ENCODE measurements at places on chromosomes 4 and X.

GRCh38 chrX:119655125-119655524, 37.8 kb downstream of the SEPTIN6 start:
- DNase-seq, result no peak

DNA sequence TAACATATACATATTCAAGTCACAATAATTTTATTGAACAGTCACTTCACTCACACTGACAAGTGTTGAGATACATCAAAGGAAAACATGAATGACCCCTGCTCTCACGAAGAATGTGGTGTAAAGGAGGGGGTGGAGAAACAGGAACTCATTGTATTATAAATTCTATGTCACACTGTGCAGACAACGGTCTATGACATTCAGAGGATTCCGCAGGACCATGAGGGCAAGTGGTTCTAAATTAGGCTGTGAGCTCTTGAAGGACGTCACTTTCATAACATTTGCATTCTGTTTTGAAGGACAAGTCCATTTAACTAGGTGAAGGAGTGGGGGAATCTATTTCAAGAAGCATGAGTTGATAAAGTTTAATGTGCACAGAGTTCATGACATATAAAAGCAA, 415.2 kb upstream of the HS3ST1 start:
- DNase-seq, result no peak

GRCh38 chrX:39772057-39772832, 325.5 kb downstream of the BCOR start:
- DNase-seq, result no peak

- DNase-seq, result no peak
Observed at GRCh38 chr4:47598896-47599295, 113.8 kb downstream of the ATP10D start.

- no peak for DNase-seq
Observed at GRCh38 chr4:186900232-186900900, 176.7 kb upstream of the FAT1 start.

GRCh38 chr4:94960708-94961107, 203.0 kb downstream of the BMPR1B start:
- DNase-seq, result no peak

- no peak for DNase-seq
Observed at GRCh38 chr4:158131027-158131426, 41.8 kb downstream of the GASK1B start.

All from NCI-H524 (cell line).